Activated CD8-positive, alpha-beta memory T cell treated with anti-CD3 and anti-CD28 coated beads for 4 hours (primary cell): ENCODE measurements at places on chromosomes 16 and 17.

- DNase-seq, result no peak
Observed at GRCh38 chr16:81758376-81758775, 20.7 kb upstream of the PLCG2 start.

DNA sequence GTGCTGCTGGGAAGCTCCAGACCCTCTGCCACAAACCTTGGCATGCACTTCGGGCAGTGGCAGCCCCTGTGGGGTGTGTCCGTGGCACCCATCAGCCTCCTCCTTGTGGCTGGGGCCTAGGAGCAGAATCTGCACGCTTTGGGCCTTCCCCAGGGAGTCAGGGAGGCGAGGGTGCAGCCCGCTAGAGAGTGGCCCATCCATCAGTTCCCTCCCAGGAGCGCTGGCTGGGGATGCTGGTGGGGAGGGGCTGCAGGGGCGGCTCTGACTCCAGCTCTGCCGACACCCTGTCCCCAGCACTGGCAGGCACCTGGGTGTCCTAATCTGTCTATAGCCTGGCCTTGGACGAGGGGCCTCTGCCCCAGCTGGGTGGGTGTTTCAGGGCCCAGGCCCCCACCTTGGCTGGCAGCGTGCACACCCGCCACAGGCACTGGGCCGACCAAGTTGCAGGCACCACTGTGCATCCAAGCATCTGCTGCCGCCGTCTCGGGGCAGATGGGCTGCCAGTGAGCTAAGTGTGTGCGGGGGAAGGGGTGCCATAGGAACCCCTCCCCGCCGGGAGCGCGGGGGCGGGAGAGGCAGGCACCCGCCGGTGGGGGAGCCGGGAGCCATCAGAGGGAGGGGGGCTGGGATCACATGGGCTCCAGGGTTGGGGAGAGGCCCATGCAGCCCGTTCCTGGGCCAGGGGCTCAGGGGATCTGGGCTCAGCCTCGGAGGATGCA lies 30.2 kb downstream of the ENDOV start:
- DNase-seq, result no peak

DNA sequence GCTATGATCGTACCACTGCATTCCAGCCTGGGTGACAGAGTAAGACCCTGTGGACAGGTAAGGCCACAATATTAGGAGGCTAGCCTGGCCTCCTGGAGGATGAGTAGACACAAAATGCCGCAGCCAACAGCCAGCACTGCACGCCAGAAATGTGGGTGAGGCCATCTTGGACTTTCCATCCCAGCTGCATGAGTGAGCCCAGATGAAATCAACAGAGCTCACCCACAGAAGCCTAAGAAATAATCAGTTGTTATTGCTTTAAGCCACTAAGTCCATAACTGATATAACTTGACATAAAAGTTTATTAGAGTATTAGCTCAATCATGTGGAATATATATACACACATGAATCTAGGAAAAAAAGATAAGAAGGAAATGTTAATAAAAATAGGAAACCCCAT lies 101.7 kb downstream of the CDYL2 start:
- DNase-seq, result no peak

DNA sequence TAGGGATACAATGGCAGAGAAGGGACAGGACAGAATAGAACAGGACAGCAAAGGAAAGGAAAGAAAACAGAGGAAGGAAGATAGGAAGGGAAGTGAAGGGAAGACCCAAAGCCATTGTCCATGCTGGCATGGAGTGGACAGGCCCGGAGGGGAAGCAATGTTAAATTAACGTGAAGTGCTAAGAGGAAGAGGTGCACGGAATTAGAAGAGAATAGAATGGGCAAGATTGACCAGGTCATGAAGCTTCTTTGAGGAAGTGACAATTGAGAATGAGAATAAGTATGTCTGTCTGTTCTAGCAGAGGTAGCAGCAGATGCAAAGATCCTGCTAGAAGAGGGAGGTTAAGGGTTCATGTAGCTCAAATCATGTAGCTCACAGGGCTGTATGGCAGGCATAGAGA lies 117.2 kb downstream of the MAF start:
- DNase-seq, result no peak
